Fibroblast of lung (primary cell): ENCODE measurements at places on chromosomes 11 and 22.

DNA sequence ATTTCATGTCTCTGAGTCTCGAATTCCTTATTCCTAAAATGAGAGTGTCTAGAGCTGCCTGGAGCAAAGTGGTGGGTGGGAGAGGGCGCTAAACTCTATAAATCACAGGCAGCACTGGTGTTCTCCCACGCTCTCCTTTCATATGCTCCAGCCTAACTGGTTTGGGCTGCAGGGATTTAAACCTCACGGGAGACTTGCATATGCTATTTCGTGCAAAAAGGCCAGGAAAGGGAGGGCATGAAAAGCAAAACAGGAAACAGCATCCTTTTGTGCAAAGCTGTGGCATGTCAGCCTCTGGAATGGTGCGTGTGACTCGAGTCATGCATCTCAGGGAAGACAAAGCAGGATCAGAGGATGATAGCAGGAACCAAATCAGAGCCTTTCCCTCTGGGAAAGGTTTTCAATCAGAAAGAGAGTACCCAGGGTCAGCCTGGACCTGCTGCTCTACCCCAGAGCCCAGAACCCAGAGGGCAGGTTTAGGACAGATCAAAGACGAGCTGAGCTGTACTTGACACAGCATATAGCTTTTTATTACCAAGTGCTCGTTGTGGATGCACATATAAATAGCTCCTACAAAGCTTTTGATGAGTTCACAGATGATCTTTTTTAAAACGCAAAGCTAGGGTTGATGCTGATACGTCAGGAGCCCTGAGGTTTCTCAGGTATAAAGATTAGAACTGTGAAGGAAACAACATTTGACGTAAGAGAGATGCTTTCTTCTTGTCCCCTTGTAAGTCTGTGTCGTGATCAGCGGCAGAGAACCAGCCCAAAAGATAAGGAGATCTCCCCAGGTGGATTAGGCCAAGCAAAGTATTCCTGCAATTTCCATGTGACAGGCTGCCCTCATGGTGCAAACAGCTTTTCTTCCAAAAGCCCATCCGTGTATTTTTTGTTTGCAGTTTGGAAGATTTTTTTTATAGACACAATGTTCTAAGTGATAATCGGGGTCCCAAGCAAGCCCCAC is 46.2 kb upstream of the YWHAH start:
- no peak overlapping the region for H3K27ac ChIP-seq
- no peak overlapping the region for H3K4me3 ChIP-seq
- H3K27me3 ChIP-seq = no peaks in the 10 kb centered on the region
- no peaks in the 10 kb centered on the region for H3K4me1 ChIP-seq
- no peaks in the 10 kb centered on the region for H3K36me3 ChIP-seq

- H3K27me3 ChIP-seq = peaks cover 2% of the 10 kb centered on the region
- H3K4me1 ChIP-seq = peaks cover 2% of the 10 kb centered on the region
- DNase-seq = peak; percentile 72
- H3K27ac ChIP-seq = no peak overlapping the region
- H3K4me3 ChIP-seq = no peak overlapping the region
These were observed 24.0 kb upstream of the SMIM38 start for GRCh38 chr11:69131644-69132300.

DNA sequence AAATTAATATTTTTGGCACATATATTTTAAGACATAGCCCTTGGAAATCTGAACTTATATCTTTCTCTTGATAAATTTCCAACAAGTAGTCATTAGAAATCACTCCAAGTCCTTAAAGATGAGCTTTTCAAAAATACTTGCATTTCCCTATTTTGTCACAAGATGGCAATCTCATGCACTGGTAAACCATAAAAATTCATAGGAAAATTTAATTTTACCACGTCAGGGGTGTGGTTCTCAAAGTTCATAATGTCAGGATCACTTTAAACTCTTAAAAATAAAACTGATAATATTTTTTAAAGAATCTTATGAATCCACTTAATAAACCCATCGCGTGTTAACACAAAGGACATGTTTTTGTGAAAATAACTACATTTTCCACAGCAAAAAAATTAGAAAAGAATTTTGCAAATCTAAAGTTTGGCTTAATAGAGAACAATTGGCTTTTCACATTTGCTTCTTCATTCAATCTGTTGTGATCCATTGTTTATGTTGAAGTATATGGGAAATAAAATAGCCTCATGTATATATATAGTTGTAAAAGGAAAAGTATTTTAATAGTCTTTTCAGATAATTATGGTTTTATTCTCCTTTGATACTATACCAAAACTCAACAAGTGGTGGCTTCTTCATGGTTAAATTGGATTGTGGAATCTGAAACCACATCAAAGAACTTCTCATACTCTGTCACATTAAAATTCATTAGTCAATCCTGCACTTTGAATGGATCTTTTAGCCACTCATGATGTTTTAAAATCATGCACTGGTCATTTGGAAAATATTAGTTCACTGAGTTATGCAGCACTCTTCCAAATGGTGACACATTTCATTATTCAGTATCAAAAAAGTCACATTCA is 169.1 kb downstream of the CADM1 start:
- H3K36me3 ChIP-seq = no peaks in the 10 kb centered on the region
- H3K4me1 ChIP-seq = no peaks in the 10 kb centered on the region
- no peak overlapping the region for H3K27ac ChIP-seq
- DNase-seq = peak; percentile 64
- no peaks in the 10 kb centered on the region for H3K27me3 ChIP-seq

DNA sequence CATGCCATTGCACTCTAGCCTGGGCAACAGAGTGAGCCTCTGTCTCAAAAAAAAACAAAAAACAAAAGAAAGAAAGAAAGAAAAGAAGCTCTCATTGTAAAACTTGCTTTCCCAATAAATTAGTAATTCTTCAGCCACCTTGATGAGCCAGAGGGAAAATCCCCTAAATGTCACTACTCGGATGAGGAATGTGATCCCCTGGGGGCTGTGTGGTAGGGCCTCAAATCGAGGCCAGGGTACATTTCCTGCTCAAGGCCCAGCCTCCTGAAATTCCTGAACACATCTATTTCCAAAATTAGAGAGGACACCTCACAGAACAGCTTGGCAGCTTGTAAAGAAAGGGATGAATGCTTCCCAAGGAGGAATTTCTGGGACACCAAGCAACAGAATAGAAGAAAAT is 147.1 kb upstream of the SESN3 start:
- H3K27me3 ChIP-seq = no peaks in the 10 kb centered on the region
- H3K4me3 ChIP-seq = no peak overlapping the region
- no peaks in the 10 kb centered on the region for H3K4me1 ChIP-seq
- H3K27ac ChIP-seq = no peak overlapping the region
- no peak for DNase-seq

GRCh38 chr11:119572481-119573424 is 149.8 kb upstream of the THY1 start:
- H3K36me3 ChIP-seq = no peaks in the 10 kb centered on the region
- peaks cover 10% of the 10 kb centered on the region for H3K4me1 ChIP-seq
- H3K27ac ChIP-seq = no peak overlapping the region
- DNase-seq = no peak
